ENCODE measurements at places on chromosomes 1 and 21.

DNA sequence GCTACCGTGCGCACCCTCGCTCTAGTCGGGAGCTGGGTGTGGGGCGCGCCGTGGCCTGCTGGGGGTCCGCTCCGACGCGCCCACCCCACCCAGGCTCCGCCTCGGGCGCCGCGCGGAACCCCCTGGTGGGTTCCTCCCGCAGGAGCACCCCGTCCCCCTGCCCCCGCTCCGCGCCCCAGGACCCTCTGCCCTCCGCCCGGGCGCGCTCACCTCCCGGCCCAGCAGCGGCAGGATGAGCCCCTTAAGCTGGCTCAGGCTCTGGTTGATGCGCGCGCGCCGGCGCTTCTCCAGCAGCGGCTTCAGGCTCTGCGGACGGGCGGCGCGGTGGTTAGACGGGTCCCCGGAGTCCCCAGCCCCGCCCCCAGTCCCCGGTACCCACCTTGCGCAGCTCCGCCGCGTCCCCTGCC, 319 bp downstream of the HES2 start:
- no peak for DNase-seq

DNA sequence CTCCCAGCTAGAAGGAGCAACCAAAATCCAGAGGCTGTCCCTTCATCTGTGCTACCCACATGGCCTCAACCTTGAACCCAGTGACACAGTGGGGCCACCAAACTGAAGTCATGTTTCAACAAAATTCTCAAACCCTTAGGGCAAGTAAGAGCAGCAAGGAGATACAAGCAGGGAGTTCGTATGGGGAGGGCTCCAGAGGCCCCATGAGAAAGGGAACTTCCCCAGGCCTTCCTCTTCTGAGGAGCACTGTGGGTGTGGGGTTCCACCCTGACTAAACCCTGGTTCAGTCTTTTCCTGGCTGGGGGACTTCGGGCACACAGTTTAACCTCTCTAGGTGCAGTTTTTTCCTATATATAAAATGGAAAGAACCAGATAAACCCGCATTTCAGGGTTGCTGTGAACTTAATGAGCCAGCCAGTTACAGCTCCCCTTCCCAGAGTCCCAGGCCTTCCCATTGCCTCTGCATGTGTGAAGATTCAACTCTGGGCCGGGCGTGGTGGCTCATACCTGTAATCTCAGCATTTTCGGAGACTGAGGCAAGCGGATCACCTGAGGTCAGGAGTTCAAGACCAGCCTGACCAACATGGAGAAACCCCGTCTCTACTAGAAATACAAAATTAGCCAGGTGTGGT, 8.0 kb upstream of the THEMIS2 start:
- DNase-seq = no peak

GRCh38 chr1:155776414-155776813, 80.6 kb downstream of the GON4L start:
- DNase-seq = no peak

- DNase-seq = no peak
Measured at GRCh38 chr1:20660847-20661206, 342 bp downstream of the DDOST start.

- DNase-seq = no peak
Measured at GRCh38 chr21:25330266-25330665, 277.0 kb downstream of the MRPL39 start.

- no peak for DNase-seq
Measured at GRCh38 chr1:17470021-17470799, 30.7 kb upstream of the RCC2 start.

DNA sequence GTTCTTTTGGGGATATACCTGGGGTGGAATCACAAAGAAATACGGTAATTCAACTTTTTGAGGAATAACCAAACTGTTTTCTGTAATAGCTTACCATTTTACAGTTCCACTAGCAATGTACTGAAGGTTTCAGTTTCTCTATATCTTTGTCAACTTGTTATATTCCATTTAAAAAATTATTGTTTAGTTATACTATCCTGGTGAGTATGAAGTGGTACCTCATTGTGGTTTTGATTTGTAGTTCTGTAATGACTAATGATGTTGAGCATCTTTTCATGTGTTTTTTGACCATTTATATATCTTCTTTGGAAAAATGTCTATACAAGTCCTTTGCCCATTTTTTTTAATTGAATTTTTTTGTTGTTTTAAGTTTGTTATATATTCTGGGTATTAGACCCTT, 39.4 kb downstream of the MAST2 start:
- no peak for DNase-seq

GRCh38 chr1:25560788-25561187, 17.4 kb downstream of the LDLRAP1 start:
- DNase-seq = no peak

- no peak for DNase-seq
Measured at GRCh38 chr1:160410406-160411005, 10.1 kb downstream of the VANGL2 start.

GRCh38 chr1:1065265-1065939, 8.7 kb downstream of the RNF223 start:
- no peak for DNase-seq

GRCh38 chr1:25770541-25771220, 29.3 kb upstream of the SELENON start:
- no peak for DNase-seq

DNA sequence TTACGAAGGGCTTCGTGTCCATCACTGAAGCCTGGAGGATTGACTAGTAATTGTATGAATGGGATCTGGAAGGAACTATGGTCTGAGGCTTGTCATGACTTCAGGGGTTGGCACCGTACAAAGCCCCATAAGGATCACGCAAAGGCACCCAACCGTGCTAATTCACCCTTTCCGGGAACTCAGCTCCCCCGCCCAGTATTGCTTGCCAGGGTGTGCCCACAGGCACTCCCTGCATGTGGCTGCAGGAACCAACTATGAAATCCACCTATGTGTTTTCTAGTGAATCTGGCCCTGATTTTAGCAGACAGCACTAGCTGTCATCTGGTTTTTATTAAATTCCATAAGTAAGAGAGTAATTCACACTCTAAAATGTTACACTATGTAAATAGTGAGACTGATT, 139.2 kb downstream of the TM2D1 start:
- DNase-seq = no peak

- DNase-seq = no peak
Measured at GRCh38 chr1:28926629-28927265, 12.4 kb downstream of the EPB41 start.

DNA sequence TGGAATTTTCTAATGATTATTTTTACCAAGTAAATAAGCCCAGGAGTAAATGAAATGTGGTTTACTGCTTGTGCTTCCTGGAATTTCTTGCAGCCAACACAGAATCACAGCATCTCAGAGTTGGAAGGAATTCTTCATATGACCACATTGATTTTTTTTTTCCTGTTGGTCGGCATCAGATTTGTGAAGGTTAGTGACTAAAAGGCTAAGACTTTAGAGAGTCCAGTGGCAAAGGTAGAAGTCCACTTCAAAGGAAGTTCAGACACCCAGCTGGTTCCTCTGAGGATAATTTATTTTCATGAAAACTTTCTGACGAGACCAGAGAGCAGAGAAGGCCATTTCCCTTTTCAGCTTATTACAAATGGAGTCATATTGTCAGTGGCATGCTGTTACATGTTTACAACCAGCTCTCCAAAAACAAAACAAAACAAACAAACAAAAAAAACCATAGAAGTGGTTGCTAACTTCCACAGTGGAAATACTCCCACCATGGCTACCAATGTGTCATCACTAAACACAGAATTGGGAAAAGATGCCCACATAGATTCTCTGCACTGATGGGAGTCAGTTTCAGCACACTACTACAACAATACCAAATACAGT, 77.2 kb upstream of the CDC42BPA start:
- DNase-seq = no peak

DNA sequence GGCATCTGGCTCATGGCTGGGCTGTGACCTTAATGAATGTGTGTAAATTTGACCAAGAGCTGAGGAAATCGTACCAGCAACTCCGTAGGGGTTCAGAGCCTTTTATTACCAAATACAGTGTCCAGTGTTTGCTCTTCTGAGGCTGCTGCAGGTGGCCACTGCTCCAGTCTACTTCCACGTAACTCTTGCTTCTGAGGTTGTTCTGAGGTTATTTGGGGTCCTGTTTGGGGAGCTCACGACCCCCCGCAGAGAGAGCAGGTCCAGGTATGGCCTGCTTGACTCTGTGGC, 33.6 kb downstream of the MAN1C1 start:
- no peak for DNase-seq

GRCh38 chr1:69441496-69441895, 126.2 kb upstream of the LRRC7 start:
- no peak for DNase-seq

GRCh38 chr1:43801203-43801602, 93.9 kb downstream of the ST3GAL3 start:
- no peak for DNase-seq

- no peak for DNase-seq
Measured at GRCh38 chr1:10459184-10459583, 9.4 kb downstream of the CORT start.

DNA sequence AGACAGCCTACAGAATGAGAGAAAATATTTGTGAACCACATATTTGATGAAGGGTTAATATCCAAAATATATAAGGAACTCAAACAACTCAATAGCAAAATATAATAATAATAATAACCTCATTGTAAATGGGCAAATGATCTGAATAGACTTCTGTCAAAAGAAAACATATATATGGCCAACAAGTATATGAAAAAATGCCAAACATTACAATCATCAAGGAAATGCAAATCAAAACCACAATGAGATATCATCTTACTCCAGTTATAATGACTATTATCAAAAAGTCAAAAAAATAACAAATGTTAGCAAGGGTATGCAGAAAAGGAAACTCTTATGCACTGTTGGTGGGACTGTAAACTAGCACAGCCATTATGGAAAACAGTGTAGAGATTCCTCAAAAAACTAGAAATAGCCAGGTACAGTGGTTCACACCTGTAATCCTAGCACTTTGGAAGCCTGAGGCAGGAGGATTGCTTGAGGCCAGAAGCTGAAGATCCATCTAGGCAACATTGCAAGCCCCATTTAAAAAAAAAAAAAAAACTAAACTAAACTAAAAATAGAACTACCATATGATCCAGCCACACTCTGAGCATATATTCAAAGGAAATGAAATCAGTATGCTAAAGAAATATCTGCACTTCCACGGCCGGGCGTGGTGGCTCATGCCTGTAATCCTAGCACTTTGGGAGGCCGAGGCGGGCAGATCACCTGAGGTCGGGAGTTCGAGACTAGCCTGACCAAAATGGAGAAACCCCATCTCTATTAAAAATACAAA, 17.3 kb upstream of the TRIM67 start:
- DNase-seq = no peak

- DNase-seq = no peak
Measured at GRCh38 chr1:248824301-248824700, 1.4 kb downstream of the SH3BP5L start.
